ENCODE measurements at places on chromosomes 7 and 10.

- no peak for DNase-seq
Observed at GRCh38 chr10:30598105-30598776, 31.3 kb downstream of the LYZL2 start.

DNA sequence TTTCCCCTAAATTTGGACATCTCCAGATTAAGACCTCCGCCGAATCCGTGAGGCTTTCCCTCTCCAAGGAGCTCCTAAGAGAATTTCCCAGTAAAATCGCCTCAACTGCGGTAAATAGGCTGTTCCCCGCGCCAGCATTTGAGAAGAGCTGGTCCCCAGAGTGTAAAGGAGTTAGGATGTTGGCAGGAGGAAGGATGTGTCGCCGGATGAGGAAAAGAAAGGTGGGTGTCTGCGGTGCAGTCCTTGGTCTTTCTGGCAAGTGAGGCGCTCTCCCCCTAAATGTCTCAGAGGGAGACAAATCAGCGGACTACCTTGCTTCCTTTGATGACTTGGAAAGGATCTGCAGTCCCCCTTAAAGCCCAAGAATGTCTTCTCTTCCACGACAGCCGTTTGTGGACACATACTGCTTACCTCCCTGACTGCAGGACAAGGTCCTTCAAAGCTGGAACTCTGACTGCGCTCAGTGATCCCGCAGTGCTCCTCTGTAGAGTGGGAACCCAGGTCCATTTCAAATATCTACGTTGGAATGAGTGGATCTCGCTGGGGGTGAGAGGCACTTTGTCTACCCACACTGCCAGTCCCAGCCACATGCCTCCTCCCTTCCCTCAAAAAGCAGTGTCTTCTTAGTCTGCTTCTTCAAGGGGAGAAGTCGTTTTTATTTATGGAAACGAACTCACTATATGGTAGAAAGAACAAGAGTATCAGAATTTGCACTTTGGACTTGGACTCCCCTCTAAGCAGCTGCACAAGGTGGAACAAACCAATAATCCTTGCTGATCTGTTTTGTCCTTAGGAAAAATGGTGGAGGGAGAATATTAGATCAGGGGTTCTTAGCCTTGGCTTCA, 1.1 kb upstream of the DLG5 start:
- DNase-seq = no peak

GRCh38 chr7:157780312-157780711, 443.5 kb downstream of the DNAJB6 start:
- no peak for DNase-seq

- DNase-seq = no peak
Observed at GRCh38 chr7:81327468-81328266, 408.8 kb upstream of the SEMA3C start.

DNA sequence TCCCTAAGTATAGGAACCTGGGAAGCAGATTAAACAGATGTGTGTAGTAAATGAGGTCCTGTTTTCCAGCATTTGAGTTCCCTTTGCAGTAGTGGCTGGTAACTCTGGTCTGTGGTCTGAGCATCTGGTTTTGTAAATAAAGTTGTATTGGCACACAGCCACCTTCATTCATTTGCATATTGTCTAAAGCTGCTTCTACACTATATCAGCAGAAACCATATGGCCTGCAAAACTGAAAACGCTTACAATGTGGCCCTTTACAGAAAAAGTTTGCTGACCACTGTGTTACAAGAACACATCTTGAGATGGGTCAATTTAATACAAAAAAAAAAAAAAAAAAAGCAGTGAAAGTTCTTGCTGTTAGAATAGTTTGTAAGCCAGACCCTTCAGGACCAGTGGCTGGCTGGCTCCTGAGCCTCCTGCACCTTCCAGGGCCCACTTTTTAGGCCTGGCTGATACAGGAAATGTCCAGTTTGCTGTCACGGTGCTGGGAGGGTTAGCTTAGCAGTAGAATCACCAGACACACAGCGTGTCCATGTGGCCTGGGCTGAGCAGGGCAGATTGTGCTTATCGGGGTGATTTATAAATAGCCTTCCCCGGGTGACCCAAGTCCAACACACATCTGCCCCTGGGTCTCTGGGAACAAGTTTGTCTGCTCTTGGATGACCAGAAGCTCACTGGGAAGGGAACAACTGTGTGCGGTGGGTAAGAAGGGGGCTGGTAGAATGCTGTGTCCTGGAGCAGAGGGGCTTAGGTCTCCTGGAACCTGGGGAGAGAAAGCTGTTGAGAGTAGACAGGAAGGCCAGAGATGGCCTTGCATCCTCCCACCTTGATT, 1.4 kb downstream of the C10orf71 start:
- peak; percentile 86 for DNase-seq

- no peak for DNase-seq
Observed at GRCh38 chr7:30147223-30147622, 12.4 kb downstream of the MTURN start.

- DNase-seq = no peak
Observed at GRCh38 chr10:32600317-32600716, 154.4 kb downstream of the CCDC7 start.

GRCh38 chr7:26485367-26485934, 193.8 kb downstream of the SNX10 start:
- DNase-seq = no peak

GRCh38 chr7:132672200-132672990, 96.1 kb upstream of the PLXNA4 start:
- no peak for DNase-seq

DNA sequence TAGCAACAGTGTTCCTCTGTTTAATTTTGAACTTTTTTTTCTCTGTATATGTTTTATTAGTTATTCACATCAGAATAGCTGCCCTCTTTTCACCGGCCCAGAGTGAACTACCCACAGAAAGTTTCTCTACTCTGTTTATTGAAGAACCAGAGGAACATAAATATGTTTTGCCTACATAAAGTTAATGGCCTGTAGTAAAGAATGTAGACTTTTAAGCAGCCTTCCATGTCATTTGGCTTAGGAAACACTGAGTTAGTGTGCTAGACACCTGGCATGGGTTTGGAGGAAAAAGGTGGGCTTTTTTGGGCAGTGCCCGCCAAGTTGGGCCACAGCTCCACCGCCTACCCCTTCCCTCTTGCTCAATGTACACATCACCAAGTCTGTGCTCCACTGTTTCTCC, 8.9 kb upstream of the MEST start:
- no peak for DNase-seq

DNA sequence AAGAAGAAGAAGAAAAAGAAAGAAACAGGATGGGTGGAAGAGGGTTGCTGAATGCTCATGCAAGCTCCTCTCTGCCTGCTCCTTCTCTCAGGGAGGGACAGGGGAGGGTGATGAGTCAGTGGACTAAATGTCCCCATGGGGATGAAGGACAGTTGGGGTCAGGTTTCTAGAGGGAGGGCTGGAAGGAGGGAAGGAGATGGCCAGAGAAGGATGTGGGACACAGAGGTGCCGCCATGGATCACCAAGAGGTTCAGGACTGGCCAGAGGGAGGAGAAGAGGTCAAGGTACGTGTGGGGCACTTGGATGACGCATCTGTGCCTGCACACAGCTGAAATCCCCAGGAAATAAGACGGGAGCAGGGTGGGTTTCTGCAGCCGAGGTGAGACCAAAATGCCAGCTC, 88.9 kb upstream of the GTF2I start:
- DNase-seq = no peak

- DNase-seq = no peak
Observed at GRCh38 chr10:85510682-85511081, 855.9 kb downstream of the GRID1 start.

DNA sequence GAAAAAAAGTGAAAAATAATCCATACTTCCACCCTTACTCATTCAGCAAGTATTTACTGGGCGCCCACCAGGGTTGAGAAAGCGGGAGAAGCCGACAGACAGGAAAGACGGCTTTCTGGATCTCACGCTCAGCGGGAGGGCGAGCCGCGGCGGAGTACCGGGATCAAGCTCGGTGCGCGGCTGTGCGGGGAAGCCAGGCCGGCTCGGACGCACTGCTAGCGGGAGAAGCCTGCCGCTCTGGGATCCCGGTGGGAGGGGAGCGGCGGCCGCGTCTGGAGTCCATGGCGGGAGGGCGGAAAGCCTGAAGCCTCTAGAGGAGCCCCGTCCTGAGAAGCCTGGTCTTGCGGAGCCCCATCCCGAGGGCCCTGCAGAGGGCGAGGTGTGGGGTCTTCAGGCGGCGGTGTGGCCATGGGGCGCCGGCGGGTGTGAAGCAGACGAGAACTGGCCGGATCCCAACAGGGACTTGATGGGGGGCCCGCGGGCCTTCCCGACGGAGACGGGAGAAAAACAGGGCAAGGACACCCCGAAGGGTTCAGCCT, 82.9 kb downstream of the VIPR2 start:
- DNase-seq = no peak

GRCh38 chr10:1706711-1707110, 30.6 kb downstream of the ADARB2 start:
- no peak for DNase-seq

- DNase-seq = no peak
Observed at GRCh38 chr7:49295146-49295545, 370.8 kb downstream of the CDC14C start.

GRCh38 chr10:75422913-75423312, 8.5 kb upstream of the LRMDA start:
- DNase-seq = no peak

- no peak for DNase-seq
Observed at GRCh38 chr10:28467615-28468014, 65.3 kb upstream of the WAC start.

GRCh38 chr7:126658684-126659083, 594.1 kb downstream of the GRM8 start:
- no peak for DNase-seq

DNA sequence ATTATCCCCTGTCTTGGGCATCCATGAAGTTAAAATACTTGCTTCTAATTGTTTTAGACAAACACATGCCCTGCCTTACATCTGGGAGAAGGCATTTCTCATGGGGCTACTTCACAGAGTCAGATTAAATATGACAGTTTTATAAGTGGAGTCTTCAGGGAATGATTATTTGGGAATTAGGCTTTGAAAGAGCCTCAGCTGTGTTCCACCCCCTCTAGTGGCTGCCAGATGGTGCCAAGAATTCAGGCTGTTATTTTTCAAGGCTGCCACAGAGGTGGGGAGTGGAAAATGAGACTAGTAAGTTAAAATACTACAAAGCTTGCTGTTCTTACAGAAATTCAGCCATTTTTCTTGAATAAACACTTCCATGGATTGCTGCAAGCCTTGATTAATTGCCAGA, 45.8 kb upstream of the DNAH11 start:
- DNase-seq = no peak

GRCh38 chr7:151705636-151706276, 171.2 kb downstream of the PRKAG2 start:
- no peak for DNase-seq

DNA sequence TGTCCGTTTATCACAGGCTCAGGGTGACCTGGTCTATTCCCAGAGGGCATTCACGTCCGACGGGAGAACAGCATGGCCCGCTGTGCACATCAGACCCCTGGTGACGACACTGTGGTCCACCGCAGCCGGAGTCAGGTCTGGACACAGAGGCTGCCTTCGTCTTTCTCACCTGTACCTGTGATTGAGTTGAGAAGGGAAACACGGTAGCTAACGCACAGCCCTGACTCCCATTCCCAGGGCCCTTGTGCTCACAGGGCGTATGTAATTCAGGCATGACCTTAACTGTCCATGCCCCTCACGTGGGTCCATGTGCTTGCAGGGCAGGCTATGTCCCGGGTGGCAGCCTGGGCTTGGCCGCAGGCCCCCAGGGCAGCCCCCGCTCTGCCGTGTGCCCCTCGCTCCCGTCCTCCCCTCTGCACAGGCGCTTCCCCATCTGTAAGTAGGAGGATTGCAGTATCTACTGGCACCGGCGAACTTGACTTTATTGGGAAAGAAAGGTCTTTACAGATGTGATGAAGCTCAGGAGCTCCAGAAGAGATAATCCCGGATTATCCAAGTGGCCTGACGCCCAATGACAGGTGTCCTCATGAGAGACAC, 221.3 kb upstream of the TCERG1L start:
- no peak for DNase-seq

DNA sequence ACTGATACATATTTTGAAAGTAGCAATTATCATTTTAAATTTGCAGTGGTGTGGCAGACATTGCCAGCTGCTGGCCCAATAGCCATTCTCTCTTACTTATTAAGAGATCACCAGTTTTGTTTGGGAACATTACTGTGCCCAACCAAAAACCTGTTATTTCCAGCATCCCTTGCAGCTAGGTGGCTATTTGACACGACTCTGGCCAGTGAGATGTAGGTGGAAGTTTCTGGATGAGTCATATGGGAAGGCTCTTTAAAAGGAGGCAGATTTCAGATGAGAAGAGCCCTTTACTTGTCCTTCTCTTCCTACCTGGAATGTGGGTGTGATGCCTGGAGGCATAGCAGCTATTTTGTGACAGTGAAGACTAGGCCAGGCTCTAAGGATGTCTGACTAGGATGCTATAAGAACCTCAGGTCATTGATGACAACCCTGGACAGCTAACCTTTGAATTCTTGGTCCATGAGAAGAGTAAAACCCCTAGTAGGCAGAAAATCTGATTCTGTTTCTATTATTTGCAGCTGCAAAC, 77.9 kb downstream of the CARD11 start:
- no peak for DNase-seq

DNA sequence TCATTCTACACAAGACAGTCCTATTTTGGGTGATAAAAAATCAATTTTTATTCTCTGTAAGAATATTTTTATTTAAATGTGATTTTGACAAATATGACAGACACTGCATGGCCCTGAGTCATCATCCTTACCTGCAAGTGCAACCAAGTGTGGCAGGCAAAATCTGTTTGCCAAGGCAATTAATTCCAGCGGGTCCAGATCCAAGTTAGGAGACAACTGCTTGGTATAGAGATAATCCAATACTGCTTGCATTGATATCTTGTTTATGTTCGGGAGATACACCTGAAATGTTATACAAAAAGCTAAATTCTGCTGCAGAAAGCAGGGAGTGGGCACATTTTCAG, 66.2 kb downstream of the RHOBTB1 start:
- no peak for DNase-seq

GRCh38 chr7:143256932-143257331, 6.3 kb upstream of the GSTK1 start:
- no peak for DNase-seq

GRCh38 chr7:151686016-151686766, 166.5 kb upstream of the RHEB start:
- no peak for DNase-seq

DNA sequence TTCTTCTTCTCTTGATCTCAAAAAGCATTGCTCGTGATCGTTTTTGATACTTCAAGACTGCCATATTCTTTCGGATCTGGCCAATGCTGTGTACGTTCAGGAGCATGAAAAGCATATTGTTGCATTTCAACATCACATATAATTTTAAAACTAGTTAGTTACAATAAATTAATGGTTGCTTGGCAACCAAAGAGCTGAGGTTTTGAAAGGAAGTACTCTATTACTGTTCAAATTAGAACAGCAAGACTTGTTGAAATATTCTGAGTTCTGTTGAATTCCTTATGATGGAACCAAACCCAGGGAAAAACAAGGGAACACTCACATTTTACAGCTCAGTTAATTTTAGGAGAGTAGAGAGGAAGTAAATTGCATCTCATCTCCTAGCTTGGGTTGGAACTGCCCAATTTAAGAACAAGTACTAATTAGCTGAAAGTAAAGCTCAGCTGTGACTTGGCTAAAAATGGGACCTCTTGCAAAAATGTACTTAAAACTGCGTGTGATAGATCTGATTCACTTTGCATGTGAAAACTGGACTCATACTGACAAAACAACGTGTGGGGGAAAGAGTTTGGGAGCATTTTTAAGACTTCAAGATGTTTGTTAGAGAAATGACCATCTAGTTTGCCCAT, 21.2 kb downstream of the OR9A2 start:
- no peak for DNase-seq

- no peak for DNase-seq
Observed at GRCh38 chr7:2124604-2125345, 108.0 kb downstream of the MAD1L1 start.
